Activated CD4-positive, alpha-beta T cell treated with anti-CD3 and anti-CD28 coated beads for 1 hour (primary cell): ENCODE measurements at places on chromosomes 2 and 18.

DNA sequence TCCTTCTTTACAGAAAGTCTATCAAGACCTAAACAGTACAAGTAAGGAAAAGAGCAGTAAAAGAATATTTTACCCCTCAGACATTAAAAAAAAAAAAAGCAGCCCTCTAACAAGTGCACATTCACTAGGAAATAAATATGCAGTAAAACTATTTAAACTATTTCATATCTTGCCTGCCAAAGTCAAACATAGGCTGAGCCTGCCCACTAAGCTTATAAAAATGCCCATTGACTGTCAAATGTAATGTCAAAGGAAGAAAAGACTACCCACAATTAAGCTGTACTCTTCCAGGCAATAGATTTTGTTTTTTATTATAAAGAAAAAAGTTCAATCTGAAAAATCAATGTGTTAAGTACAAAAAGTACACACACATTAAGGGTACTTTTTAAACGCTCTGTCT, 11.8 kb downstream of the ALS2 start:
- no peak for DNase-seq

DNA sequence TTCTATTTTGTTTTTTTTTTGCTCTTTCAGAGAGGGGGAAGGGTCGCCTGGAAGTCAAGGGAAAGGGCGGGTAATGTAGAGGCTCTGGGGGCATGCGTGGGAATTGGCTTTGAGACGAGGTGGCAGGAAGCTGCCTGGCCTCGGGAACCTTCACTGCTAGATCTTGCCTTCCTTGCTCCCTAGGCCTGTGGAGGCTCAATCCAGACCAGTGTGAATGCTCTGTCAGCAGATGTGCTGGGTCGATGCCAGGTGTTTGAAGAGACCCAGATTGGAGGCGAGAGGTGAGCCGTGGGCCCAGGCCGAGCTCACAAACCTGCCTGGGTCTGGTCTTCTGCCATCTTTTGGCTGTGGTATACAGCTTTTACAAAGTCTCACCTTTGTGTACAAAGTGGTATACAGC, 15.5 kb downstream of the CCT7 start:
- DNase-seq, result no peak

GRCh38 chr2:210286123-210286680, 28.8 kb downstream of the MYL1 start:
- DNase-seq, result no peak

DNA sequence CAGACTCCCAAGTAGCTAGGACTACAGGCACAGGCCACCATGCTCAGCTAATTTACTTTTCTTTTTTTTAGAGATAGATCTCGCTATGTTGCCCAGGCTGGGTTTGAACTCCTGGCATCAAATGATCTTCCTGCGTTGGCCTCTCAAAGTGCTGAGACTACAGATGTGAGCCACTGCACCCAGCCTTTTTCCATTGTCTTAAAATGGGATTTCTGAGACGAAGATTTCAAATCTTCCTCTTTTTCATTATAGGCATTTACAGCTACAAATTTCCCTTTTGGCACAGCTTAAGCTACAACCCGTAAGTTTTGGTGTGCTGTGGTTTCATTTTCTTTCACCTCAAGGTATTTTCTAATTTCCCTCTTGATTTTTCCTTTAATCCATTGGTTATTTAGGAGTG, 8.6 kb downstream of the GNLY start:
- no peak for DNase-seq

- DNase-seq, result no peak
Observed at GRCh38 chr2:51084750-51085149, 52.8 kb upstream of the NRXN1 start.

- no peak for DNase-seq
Observed at GRCh38 chr2:203431391-203432185, 103.4 kb downstream of the ABI2 start.

DNA sequence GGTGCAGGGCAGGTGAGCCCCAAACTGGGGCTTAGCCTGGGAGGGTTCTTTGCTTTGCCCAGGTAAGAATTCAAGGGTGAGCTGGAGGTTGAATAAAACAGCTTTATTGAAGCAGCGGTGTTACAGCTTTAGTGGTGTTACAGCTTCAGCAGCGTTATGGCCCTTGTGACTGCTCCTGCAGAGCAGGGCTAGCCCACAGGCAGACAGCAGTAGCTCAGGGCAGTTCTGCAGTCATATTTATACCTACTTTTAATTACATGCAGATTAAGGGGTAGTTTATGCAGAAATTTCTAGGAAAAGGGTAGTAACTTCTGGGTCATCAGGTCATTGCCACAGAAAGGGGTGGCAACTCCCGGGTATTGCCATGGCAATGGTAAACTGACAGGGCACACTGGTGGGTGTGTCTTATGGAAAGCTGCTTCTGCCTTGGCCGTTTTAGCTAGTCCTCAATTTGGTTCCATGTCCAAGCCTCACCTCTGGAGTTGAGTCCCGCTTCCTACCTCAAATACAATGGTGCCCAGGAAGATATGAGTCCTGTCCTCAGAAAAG, 78.2 kb downstream of the THNSL2 start:
- DNase-seq, result no peak

- no peak for DNase-seq
Observed at GRCh38 chr2:159989249-159989648, 73.2 kb downstream of the PLA2R1 start.

GRCh38 chr2:21289989-21290388, 166.2 kb downstream of the TDRD15 start:
- no peak for DNase-seq

GRCh38 chr2:54895730-54896129, 154.5 kb downstream of the RTN4 start:
- DNase-seq, result no peak

- no peak for DNase-seq
Observed at GRCh38 chr18:3466872-3467271, 16.9 kb downstream of the TGIF1 start.

- DNase-seq, result peak; percentile 49
Observed at GRCh38 chr18:2971741-2972552, 41.0 kb downstream of the LPIN2 start.

DNA sequence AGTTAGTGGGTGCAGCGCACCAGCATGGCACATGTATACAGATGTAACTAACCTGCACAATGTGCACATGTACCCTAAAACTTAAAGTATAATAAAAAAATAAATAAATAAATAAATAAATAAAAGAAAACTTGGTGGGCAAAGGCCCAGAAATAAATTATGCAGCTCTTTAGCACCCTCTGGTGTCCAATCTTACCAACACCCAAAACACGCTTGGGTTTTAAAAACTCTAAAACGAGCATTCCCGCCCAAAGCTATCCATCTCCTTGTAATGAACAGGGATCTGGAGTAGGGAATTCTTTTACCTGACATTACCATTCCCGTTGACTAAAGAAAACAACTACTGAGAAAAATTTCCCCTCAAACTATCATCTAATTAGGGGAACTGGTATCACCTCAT, 2005.9 kb upstream of the CELF4 start:
- DNase-seq, result no peak

DNA sequence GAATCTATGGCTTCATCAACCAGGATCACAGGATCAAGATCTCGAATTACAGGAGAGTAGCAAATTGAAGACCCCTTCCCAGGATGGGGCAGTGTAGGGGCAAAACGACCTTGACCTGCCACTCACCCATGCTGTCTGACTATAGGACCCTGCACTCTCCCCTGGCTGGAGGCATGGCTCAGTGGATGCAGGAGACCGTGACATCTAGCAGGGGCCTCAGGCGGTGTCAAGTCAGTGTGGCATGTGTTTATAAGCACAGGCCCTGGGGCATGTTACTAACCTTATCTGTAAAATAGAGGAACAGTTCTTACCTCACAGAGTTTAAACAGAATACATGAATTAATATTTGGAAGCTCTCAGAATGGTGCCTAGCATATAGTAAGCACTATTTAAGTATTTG, 3.5 kb downstream of the HAAO start:
- no peak for DNase-seq

DNA sequence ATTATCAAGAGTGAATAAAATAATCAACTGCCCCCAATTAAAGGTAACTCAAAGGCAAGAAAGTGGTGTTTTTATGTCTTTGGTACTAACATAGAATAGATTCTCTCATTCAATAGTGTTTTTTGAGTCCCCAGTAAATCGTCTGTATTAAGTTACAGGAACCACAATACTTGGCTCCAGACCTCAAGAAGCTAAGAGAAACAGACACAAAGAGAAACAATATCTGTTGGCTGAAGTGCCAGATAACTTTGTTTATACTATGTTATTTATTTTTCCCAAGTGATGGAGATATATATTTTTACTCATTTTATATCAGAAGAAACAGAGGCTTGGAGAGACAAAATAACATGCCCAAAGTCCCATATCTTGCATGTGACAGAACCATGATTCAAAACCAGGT, 201.7 kb upstream of the HNRNPA3 start:
- DNase-seq, result no peak

DNA sequence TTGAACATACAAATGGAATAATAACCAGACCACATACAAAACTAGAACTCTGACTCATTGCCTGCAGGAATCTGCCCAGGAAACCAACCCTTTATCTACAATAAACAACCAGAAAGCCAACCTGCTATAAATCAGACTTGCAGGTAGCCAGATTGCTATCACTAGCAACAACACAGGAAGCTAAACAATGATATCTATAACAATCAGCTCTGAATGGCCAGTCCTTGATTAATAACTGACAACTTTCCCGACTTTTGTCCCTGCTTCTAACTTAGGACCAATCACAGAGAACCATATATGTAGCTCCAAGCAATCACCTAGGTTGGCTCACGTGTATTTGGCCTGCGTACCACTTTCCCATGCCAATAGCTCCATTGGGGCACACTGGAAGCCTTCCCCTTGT, 470.8 kb downstream of the RIT2 start:
- DNase-seq, result no peak

GRCh38 chr2:98829581-98830270, 98.8 kb upstream of the MGAT4A start:
- no peak for DNase-seq

GRCh38 chr2:64613276-64613675, 40.4 kb downstream of the SERTAD2 start:
- no peak for DNase-seq

GRCh38 chr2:118032169-118033013, 18.5 kb upstream of the CCDC93 start:
- no peak for DNase-seq

GRCh38 chr2:191109888-191110287, 40.9 kb downstream of the STAT4 start:
- no peak for DNase-seq

GRCh38 chr2:210063306-210063705, 60.9 kb downstream of the RPE start:
- no peak for DNase-seq

- no peak for DNase-seq
Observed at GRCh38 chr18:78618726-78619125, 360.9 kb upstream of the SALL3 start.

DNA sequence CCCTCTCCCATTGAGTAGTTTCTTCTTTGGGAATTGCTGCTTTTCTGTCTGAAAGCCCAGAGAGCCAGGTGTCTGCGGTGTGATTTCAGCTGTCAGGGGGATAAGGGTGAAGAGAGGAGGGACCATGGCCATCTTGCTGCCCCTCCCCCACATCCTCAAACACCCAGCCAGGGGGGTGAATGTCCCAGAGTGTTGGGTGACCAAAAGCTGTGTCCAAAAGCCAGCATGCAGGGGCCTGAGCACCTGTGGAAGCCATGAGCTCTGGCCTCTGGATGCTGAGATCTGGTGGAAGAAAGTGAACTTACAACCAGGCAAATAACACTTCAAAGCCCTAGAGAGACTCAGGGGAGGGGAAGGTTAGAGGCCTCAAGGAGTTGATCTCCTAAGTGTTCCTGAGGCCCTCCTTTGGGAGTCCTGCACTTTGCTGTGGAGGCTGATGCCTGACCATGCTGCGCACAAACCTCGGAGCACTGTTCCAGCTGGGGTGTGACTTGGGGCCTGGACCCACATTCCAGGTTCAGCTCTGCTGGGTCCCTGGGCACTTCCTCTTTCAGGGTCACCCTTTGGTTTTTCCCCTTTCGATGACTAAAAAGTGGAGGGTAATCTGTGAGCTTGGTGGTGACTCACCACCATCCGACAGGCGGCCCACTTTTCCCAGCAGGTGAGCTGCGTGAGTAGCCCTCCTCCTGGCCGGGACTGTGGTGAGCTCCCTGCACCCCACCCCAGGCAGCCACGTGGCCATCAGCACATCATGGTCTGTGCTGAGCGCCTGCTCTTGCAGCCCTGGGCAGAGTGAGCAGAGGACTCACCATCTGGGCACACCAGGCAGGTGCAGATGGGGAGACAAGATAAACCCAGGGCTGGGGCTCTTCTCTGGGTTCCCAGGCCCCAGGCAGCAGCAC, 66.8 kb upstream of the FOSL2 start:
- no peak for DNase-seq

- DNase-seq, result no peak
Observed at GRCh38 chr2:65835975-65836549, 403.7 kb upstream of the SPRED2 start.

DNA sequence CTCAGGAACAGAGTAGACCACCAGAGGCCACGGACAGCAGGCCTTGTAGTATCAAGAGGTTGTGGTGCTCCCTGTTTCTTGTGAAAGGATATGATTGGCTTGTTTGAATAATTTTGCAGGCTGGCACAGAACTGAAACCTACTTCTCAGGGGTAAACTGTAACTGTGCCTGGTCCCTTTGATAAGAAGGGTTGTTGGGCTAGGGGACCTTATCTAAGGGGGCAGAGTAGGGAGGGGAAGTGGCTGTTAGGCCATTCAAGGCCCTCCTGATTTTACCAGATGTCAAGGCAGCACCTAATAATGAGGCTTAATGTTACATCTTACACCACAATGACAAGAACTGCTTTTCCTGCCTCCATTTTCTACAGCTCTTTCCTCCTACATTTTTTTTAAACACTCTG, 45.6 kb downstream of the GPR39 start:
- no peak for DNase-seq

- DNase-seq, result no peak
Observed at GRCh38 chr2:37602702-37603101, 68.7 kb downstream of the CDC42EP3 start.

DNA sequence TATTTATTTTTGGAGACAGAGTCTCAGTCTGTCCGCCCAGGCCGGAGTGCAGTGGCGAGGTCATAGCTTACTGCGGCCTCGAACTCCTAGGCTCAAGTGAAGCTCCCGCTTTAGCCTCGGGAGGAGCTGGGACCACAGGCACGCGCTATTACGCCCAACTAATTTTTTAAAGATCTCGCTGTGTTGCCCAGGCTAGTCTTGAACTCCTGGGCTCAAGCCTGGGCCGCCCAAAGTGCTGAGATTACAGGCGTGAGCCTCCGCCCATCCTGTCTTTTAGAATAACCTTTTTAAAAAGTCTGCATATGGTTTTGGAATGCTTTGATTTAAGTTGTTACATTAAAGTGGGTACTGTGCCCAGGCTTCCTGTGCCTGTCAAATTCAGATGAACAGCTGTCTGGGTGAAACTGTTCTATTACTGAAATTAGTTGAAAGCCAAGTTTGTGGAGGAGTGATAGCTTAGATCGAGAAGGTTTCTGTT, 944 bp downstream of the RAB3GAP1 start:
- no peak for DNase-seq

DNA sequence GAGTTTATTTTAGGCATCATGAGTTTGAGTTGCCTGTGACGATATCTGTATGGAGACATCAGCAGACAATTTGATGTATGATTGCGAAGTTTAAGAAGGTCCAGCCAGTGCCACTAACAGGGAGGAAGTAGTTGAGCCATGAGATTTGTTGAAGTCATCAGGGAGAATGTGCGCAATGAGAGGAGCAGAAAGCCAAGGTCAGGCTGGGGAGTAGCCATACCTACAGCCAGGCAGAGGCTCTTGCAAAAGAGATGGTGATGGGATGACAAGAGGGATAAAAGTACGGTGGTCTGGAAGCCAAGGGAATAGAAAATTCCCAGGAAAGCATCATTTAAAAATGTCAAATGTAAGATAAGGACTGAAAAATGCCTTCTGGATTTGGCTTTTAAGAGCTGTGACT, 51.2 kb downstream of the LIMS1 start:
- no peak for DNase-seq
